ENCODE measurements at places on chromosomes 1 and 21. TPM values are rescaled to one million over a fixed set of nuclear protein-coding genes. Genes with fewer than 3 reads are reported as not detected.

PTGER3 gene
- total RNA-seq = 44.3 TPM

NPHS2 gene
- not detected for total RNA-seq

PCP4 gene
- total RNA-seq = 29.9 TPM

DCAF6 gene
- 113 TPM for total RNA-seq

LIN28A gene
- not detected for total RNA-seq

DNA sequence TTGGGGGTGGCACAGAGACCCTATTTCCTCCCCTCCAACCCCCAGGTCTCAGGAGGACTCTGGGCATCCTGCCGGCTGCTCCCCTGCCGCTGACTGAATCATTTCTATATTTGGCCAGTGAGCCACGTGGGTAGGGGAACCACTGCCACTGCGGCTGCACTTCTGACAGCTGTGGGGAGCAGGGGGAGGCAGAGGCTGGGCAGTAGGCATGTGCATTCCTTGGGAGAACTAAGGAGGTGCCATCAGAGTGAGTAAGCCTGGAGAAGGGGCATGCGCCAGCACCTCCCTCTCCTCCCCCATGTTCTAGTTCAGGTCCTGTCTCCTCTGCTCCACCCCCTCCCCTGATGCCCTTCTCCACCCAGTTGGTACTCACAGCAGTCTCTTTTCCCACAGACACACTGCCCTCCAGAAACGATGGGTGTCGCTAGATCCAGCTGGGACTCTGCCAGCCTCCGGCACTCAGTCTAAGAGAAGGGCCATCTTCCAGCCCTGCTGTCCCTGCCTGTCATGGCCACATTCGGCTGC, 12.0 kb downstream of the PPFIA4 start:
- no peaks in the 10 kb centered on the region for H3K36me3 ChIP-seq
- H3K27me3 ChIP-seq = no peaks in the 10 kb centered on the region
- peak overlapping the region; percentile 77 for H3K27ac ChIP-seq
- no peak overlapping the region for H3K4me3 ChIP-seq
- peaks cover 36% of the 10 kb centered on the region for H3K4me1 ChIP-seq
- DNase-seq = no peak

- peak overlapping the region; percentile 40 for H3K4me3 ChIP-seq
- peaks cover 69% of the 10 kb centered on the region for H3K27me3 ChIP-seq
- no peak for DNase-seq
- H3K4me1 ChIP-seq = peaks cover 18% of the 10 kb centered on the region
- H3K27ac ChIP-seq = no peak overlapping the region
Measured at GRCh38 chr1:98044766-98045165, 123.9 kb upstream of the DPYD start.

GRCh38 chr1:224700918-224701531, 84.9 kb downstream of the CNIH3 start:
- DNase-seq = no peak
- no peaks in the 10 kb centered on the region for H3K27me3 ChIP-seq
- no peak overlapping the region for H3K4me3 ChIP-seq
- no peaks in the 10 kb centered on the region for H3K36me3 ChIP-seq
- H3K27ac ChIP-seq = no peak overlapping the region
- no peaks in the 10 kb centered on the region for H3K4me1 ChIP-seq

DNA sequence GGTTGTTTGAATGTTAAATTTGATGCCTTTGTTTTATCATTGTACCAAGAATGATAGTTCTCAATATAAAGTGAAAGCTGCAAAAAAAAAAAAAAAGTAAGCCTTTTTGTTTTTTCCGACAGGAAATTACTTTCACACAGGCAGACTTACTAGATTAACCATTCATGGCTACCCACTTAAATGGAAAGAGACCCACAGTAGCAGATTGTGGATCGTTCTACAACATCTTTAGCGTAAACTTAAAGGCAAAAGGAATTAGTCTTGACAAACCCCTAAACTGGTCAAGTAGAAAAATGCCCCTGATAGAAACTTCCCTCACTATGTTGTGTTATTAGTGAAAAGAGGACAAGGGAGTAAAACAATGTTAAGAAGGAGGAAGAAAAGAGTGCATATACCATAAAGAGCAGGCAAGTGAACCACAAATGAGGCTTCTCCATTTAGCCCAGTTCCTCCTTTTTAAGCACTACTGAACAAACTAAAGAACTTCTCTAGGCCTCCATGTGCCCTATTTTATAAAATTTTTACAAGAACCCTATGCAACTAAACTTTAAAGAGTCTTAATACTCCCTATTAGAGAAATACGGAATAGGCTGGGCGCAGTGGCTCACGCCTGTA, 1560.3 kb downstream of the MRPL39 start:
- H3K36me3 ChIP-seq = no peaks in the 10 kb centered on the region
- H3K4me3 ChIP-seq = no peak overlapping the region
- no peak overlapping the region for H3K27ac ChIP-seq
- DNase-seq = no peak

GRCh38 chr21:33543505-33544129, 779 bp downstream of the SON start:
- peaks cover 31% of the 10 kb centered on the region for H3K36me3 ChIP-seq
- H3K27me3 ChIP-seq = no peaks in the 10 kb centered on the region
- H3K4me1 ChIP-seq = peaks cover 27% of the 10 kb centered on the region
- H3K4me3 ChIP-seq = peak overlapping the region; percentile 76
- peak overlapping the region; percentile 99 for H3K27ac ChIP-seq

All from stomach (tissue), 19 donors.